ENCODE measurements at places on chromosomes 6 and 20.

DNA sequence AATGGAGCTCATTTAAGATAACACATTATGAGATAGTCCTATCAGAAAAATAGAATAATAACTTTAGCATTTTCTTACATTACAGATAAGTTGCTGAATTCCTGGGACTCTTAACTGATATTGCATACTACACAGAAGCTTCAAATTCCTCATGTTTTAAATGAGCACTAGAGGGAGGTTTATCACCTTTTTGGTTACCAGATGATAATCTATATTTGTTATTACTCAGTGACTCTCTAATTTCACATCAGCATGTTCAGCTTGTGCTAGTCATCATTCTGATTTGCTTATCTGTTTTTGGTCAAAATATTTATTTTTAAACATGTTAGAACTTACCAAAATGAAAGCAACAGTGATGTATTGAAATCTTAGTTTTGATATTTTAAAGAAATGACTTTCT lies 20.5 kb upstream of the GJA10 start:
- DNase-seq = no peak

GRCh38 chr6:110951008-110951407 lies 7.5 kb upstream of the GTF3C6 start:
- no peak for DNase-seq

GRCh38 chr6:123636282-123636681 lies 468 bp downstream of the TRDN start:
- no peak for DNase-seq

DNA sequence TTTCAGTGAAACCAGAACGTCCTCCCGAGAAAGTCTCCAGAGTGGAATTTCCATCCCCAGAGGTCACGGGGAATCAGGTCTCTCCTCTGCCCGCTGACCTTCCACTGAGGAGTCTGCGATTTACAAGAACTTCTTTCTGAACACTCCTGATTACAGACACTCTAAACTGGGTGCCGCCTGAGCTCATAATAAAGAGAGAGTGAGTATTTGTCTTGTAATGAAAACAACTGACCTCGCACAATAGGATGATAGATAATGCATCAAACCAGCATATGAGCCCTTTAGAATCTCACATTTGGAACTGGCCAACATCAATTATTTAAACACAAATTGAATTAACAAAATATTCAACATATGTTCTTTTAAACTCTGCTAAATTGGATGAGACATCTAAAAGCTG lies 47.5 kb downstream of the DLL1 start:
- no peak for DNase-seq

- DNase-seq = no peak
These were observed 831 bp downstream of the PMEPA1 start for GRCh38 chr20:57708694-57709673.

DNA sequence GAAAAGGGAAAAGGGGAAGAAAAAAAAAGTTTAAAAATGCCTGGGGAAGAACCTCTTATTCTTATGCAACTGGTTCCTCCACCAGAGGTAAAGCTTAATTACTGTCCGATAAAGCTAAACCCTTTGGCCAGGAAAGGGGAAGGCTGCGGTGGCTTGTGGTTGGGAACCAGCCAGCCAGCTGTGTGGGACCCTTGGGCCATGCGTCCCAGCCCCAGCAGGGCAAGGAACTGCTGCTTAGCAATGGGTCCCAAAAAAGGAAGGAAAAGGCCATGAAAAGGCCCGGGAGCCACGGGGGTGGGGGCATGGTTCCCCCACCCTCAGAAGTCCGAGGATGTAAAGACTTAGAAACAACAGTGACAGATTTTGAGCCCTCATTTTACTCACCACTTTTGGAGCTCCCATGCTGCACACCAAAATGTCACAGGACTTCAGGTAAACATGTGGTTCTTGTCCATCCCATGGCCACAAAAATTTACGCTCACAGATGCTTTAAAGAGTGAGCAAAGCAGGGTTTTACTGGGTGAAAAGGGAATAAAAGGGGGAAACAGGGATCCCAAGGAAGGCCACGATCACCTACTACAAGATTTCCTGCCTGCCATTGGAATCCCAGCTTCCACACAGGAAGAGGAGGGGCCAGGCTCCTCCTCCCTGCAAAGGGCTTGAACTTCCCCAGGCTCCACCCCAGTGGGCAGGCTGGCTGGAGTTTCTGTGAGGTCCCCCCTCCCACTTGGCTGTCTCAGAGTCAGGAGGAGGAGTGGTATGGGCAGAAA lies 1234.7 kb upstream of the GJE1 start:
- DNase-seq = no peak

- no peak for DNase-seq
These were observed 162.4 kb downstream of the FRK start for GRCh38 chr6:115898246-115898645.

- no peak for DNase-seq
These were observed 40.0 kb upstream of the OPN5 start for GRCh38 chr6:47741807-47742206.

DNA sequence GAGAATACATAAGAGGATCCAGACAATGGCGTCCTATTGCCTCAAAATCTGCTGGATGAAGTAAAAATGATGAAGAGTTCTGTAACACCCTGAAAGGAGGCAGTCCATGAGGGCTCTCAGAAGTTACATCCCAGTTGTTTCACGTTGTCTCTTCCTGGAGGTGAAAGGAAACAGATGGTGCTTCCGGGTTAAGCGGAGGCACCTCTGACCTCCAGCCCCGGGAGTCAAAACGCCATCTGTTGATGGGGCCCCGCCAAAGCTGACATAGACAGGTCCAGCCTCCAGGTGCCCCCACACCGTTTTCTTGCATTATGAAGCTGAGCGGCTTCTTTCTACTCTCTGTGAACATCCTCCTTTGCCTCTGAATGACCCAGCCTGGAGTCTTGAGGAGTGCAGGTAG lies 9.5 kb downstream of the SEMG2 start:
- DNase-seq = no peak

- no peak for DNase-seq
These were observed 49.0 kb downstream of the COL19A1 start for GRCh38 chr6:69915346-69915745.

GRCh38 chr6:105300090-105300489 lies 102.8 kb downstream of the PREP start:
- DNase-seq = no peak

DNA sequence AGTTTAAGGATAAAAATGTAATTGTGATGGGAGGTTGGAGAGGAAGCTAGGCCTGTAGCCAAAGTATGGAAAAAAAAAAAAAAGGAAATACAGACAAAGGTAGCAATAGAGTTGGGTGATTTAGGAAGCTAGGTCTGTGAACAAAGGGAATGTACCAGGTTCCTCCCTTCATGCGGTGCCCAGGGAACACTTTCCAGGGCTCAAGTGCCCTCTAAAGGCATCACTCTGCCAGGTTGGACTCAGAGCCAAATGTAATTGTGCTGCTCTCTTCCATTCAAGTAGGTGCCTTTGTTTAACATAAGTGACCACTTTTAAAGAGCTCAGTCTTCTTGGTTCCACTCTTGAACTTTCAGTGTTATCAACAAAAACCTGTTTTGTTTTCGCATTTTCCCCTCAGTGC lies 159.7 kb upstream of the AHI1 start:
- DNase-seq = no peak

GRCh38 chr6:38697846-38698245 lies 5.1 kb downstream of the GLO1 start:
- no peak for DNase-seq

DNA sequence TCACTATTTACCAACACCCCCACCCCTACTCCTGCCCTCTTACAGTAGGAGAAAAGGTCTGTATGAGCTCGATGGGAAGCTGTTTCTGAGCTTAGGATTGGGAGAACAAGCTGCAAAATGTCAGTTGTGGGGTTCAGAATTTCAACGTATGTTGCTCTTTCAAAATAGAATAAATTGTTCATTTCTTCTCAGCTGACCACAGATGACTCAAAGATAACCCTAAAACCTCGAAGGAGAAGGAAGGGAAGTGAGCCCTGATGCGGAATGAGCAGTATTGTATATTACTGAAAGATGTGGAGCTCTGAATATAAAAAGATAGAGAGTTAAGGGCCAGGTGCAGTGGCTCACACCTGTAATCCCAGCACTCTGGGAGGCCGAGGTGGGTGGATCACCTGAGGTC lies 35.9 kb upstream of the MYLIP start:
- DNase-seq = no peak

DNA sequence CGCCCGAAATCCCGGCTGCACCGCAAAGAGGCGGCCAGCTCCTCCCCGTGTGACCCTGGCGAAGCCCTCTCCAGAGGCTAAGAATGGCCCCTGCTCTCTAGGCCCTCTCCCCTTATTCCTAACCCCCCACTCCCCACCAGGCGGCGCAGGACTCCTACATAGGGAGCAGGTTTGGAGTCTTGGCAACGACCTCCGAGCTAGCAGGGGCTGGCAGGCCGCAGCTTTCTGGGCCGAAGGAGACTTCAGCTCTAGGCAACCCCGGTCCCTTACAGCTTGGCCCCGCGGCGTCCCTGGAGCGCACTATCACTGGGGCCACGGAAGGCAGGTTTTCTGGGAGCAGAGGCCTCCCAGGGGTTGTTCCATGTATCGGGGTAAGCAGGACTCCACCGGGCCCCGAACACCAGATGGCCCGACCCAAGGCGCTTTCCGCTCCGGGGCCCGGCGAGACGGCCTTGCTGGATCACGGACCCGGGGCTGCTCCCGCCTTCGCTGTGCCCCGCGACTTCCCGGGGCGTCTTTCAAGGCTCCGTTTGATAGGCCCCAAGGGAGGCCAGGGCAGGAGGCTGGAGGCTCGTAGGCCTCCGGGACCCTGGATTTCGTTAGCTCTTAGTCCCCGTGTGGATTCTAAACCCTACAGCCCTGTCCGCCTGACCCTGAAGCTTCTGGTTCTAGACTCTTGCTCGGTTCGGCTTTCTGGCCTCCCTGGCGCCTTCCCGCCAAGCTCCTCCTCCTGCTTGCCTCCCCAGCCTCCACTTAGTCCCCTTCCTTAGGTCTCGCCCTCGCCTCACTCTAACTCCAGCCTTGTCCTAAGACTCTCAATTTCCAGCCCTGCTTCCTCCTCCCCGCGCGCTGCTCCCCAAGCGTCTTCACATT lies 1.9 kb downstream of the SLC32A1 start:
- no peak for DNase-seq

GRCh38 chr20:57660181-57660921 lies 40.1 kb upstream of the ZBP1 start:
- DNase-seq = no peak

GRCh38 chr6:80276861-80277260 lies 170.4 kb downstream of the BCKDHB start:
- DNase-seq = no peak

DNA sequence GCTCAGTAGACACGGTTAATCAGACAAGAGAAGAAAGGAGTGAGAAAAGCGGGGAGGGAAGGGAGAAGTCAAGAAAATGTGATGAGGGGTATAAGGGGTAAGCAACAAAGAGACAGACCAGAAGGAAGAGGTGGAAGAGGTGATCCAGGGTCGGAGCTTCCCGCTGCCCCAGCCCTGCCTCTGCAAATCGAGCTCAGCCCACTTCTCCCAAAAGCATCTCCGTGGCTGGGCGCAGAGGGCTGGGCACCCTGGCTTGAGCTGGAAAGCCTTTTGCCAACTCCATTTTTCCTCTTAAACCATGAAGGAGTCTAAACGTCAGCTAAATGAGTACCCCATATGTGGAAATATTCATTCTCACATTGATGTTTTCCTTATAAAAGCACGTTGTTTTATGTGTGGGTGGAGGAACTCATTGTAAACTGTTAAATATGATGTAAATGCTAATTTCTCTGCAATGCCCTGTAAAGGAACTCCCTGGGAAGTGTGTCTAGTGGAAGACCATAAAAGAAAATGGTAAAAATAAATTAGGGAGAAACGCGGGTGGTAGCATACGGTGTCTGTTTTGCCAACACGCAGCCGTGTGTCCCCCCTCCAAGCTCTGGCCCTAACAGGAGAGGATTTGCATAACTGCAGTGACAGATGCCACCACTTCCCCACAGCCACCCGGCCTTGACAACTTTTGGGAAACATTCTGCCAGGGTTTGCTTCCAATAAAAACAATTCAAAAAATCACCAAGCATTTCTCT lies 55.2 kb upstream of the MAFB start:
- no peak for DNase-seq

DNA sequence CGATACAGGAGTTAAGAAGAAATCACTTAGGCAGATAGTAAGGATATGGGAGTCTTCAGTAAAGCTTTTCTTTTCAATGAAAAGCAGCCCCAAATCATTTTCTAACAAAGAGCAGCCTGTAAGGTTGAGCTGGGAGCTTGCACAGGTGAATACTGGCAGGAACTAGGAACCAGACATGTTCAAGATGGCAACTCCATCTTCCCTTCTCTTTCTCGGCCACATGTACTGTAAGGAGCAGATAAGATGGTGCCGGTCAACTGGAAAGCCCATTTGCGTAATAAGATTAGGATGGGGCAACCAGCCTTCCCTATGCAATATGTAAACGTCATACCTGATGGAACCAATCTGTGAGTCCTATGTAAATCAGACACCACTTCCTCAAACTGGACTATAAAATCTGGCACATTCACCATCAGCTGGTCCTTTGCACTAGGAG lies 46.2 kb upstream of the RNGTT start:
- DNase-seq = no peak

- no peak for DNase-seq
These were observed 15.5 kb upstream of the CST8 start for GRCh38 chr20:23475395-23475794.

- no peak for DNase-seq
These were observed 38.3 kb downstream of the METTL24 start for GRCh38 chr6:110319843-110320242.

GRCh38 chr6:108380876-108381275 lies 86.0 kb downstream of the AFG1L start:
- DNase-seq = no peak

DNA sequence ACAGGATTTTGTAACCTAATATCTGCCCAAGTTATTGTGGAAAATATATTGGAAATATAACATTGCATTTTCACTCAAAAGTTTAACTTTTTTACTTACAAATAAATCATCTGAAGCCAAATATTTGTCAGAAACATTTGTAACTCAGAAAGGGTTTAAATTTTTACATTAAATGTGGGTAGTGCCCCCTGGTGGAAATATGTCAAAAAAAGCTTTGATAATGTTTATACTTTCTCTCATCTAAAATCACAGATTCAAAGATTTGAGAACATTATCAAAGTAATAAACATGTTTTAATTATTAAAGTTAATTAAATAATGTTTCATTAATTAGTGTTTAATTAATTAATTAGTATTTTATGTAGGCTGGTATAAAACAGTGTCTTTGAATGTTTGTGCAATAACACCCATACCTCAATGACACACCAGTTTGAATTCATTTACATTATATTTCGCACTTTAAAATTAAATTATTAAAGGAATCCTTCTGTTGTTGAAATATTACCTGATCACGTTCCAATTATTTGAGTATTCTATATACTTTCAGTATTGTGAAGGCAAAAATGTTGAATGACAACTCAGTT lies 320.1 kb upstream of the FKBP1C start:
- DNase-seq = peak; percentile 2

DNA sequence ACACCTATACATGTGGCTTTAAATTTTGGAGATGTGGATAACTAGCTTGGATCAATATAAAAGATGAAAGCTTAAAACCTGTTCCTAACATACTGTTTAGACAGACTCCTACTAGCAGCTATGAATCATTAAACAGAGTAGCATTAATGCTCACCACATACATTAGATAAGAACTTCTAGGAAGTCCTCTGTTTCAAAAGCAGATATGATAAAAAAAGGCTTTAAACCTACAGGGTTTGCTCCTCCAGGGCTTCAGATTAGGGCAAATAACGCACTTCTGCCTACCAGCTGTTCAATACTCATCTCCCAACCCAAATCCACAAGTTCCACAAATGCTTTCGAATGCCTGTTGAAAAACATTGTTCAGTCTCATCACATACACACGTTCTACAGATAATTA lies 1.5 kb downstream of the REPS1 start:
- DNase-seq = no peak

- DNase-seq = no peak
These were observed 51.9 kb upstream of the GLP1R start for GRCh38 chr6:38996676-38997075.

GRCh38 chr6:26550250-26550993 lies 12.3 kb downstream of the HMGN4 start:
- peak; percentile 74 for DNase-seq

Data from COLO829 (cell line).